Bronchial smooth muscle cell (primary cell): ENCODE measurements at places on chromosomes 11 and 22. TPM values are rescaled to one million over a fixed set of nuclear protein-coding genes. Genes with fewer than 3 reads are reported as not detected.

Gene OR4C13
- not detected in 2 replicates for total RNA-seq

Gene SLC22A6
- not detected in 2 replicates for total RNA-seq

Gene PRRG4
- total RNA-seq, result 0.16 TPM in 1 of 2 replicates, not detected in the other

Gene B3GAT1
- under 0.01 TPM in 1 of 2 replicates, not detected in the other for total RNA-seq

Gene SCT
- total RNA-seq, result 0.43 and 0.47 TPM in 2 replicates

Gene OR51I1
- total RNA-seq, result 0.60 TPM in 1 of 2 replicates, not detected in the other

Gene SLC7A4
- 0.16 and 0.17 TPM in 2 replicates for total RNA-seq

Gene OR5T3
- total RNA-seq, result not detected in 2 replicates

Gene DDIAS
- total RNA-seq, result 0.26 and 0.63 TPM in 2 replicates

Gene CNGA4
- total RNA-seq, result 0.09 and 0.16 TPM in 2 replicates

Gene FAM83F
- total RNA-seq, result under 0.01 TPM in 1 of 2 replicates, not detected in the other

Gene CHCHD10
- total RNA-seq, result 1.0 and 2.2 TPM in 2 replicates

Gene OR8D4
- total RNA-seq, result not detected in 2 replicates

Gene OR2AT4
- total RNA-seq, result not detected in 2 replicates

Gene DYNC2H1
- total RNA-seq, result 61.2 and 80.4 TPM in 2 replicates

Gene RIMBP3B
- under 0.01 and 0.16 TPM in 2 replicates for total RNA-seq
